ENCODE measurements at places on chromosomes 13 and 19.

DNA sequence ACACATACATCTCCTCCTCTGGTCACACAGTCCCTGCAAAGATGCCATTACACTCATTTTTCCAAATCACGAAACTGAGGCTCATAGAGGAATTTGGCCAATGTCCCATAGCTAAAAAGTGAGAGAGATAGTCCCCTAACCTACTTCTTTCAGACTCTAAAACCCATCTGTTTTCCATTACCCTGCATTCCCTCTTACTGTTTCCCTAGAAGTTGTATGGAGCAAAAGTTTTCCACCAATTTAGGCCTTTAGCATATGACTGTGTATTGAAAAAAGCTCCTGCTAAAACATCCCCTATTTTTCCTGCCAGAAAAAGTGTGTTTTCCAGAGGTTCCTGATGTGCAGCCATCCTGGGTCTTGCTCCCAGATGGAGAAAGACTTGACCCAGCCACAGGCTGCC lies 16.3 kb downstream of the SERP2 start:
- DNase-seq = no peak

- DNase-seq = no peak
Measured at GRCh38 chr13:21980049-21980448, 309.2 kb downstream of the FGF9 start.

GRCh38 chr13:89940383-89940782 lies 1407.1 kb upstream of the MIR17HG start:
- no peak for DNase-seq

DNA sequence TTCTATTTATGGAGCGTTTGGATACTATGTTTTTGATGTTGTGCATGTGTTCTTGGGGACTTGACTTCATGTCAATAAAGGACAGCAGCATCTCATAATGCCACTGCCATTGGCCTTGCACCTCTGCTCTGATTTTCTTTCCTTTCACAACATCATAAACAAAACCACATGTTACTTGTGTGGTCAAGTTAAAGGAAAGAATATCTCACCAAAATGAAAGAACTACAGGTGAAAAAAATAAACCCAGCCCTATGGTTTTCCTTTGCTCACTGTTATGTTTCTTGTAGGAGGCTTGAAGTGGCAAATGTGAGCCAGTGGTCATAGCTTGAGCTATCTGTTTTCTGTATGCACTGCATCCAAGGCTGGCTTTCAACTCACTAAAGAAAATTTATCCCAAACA lies 240.4 kb downstream of the KCNRG start:
- DNase-seq = no peak

- DNase-seq = no peak
Measured at GRCh38 chr19:3146677-3147100, 10.9 kb downstream of the GNA15 start.

- no peak for DNase-seq
Measured at GRCh38 chr13:32407854-32408253, 20.1 kb downstream of the N4BP2L1 start.
